ENCODE measurements at places on chromosomes 6 and 20.

GRCh38 chr20:51803148-51803854 lies 980 bp upstream of the SALL4 start:
- DNase-seq, result no peak

GRCh38 chr6:103193413-103193812 lies 1666.3 kb downstream of the HACE1 start:
- DNase-seq, result no peak

DNA sequence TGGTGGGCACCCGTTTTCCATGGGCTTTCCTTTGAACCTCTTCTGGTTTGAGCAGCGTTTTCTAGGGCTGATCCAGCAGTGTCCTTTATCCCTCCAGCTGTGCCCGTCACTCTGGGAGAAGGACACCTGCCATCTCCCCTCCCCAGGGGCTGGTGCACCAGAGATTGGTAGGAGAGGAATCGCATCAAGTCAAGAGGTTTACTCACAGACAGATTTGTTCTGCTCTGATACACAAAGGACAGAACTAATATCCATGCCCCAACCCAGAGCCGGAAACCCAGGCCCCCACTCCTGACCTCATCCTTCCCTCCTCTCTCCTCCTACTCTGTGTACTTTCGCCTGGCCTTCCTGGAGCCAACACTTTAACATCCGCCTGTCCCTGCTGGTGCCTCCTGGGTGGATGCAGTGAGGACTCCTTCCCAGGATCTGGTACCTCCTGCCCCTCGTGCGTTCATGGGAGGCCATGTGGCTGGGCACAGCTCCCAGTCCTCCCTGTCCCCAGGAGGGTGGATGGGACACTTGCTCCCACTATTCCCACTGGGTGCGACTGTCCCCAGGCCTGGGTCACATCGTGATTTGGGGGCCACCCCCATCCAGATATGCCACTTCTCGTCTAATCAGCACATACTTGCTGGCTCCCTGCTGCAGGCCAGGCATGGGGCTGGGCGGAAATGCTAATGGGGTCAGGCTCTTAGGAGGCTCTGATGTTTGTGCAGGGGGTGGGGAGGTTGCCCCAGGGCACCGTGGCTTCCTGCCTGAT lies 286.3 kb downstream of the CDH4 start:
- DNase-seq, result no peak

DNA sequence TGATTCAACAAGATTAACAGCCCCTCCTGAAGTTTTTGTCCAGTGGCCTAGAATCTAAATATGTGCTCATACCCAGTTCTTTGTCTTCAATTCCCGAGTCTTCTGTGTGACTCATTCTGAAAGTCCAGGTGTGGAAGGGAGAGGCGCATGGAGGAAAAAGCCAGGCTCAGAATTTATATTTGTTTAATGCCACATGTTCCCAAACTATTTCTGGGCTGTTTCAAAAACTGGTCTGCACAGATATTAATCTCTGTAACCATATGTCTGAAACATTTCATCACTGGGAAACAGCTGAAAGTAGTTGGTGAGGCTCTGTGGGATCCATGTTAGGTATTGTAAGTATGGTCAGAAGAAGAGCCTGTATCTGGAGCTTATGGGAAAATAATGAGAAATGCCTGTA lies 266.0 kb downstream of the PAX1 start:
- no peak for DNase-seq
